ENCODE measurements at places on chromosomes 3 and 15.

- DNase-seq: no peak
Measured at GRCh38 chr3:56851966-56852884, 50.5 kb upstream of the ARHGEF3 start.

DNA sequence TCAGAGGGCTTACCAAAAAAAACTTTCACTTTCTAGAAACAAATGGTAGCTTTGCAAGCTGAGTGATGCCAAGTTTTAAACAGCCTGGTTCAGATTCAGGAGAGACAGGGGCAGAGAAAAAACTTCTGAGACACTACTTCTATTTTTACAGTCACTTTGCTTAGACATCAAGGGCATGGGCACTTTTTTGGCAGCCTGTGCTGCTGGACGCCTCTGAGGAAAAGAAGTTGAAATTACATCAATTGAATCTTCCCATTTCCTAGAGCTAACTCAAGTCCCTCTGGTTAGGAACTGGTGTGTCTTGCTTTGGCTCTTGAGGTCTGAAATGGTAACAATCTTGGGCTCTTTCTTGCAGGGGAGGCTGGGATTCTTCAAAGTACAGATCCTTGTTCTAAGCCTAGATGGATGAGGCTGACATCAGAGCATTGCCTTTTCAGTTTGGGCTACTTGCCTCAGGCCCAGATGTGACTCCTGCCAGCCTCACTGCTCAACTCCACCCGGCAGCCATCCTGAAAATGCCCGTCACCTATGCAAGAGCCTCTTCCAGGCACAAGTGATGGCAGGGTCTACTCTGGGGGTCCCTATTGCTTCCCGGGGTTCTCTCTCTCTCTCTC lies 357.5 kb downstream of the FOXP1 start:
- no peak for DNase-seq

DNA sequence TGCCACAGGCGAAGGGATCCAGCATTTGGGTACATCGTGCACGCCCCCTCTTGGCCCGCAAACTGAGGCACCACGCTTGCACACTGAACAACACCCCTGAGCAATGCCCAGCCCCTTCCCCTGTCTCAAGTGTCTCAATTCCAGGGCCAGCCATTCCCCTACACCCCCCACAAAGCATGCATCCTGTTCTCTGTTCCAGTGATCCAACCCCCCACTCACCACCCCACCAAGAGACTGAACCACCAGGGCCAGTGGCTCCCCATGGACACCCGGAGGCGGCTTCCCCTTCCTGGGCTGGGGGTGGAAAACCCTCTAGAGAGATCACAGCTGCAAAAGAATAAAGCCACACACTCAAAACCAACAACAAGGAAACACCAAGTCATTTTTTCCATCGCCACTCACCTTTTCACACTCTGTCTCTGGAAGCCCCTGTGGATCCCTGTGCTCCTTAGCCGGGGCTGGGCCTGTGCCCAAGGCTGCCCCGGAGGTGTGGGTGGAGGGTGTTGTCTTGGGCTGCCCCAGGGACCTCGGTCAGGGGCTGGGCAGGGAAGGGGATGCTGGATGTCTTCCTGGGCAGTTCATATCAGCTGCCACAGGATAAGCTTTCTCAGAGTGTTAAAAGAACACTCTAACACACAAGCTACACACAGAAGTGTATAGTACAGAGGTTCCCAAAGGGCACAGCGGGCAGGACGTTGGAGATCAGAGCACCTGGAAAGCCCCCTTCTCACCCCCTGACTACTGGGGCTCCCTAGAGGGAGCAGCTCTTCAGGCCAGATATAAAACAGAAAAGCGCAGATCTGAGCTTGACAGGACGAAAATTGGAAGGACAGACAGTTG lies 92.5 kb downstream of the CHSY1 start:
- no peak for DNase-seq

- no peak for DNase-seq
Measured at GRCh38 chr3:147411238-147411814, 2.2 kb downstream of the ZIC1 start.

DNA sequence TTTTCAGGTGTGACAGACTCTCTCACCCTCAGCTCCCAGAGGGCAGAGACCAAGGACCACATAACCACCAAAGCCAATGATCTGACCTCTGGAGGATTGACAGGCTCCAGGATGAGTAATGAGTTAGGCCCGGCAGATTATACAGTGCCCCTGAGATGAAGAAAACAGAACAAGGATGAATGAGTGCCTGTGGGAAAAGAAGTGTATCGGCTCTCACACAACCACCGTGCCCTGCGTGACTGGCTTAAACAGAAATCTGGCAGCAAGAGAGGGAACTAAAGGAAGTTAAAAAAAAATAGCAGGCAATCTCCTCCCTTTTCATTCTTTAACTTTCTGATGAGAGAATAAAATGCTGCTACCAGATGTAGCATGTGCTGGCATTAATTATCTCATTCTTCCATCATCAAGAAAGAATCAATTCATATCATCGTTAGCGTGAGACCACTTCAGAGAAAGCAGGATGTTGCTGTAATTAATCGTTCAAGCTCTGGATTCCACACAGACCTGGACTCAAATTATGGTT lies 227.5 kb upstream of the COL8A1 start:
- no peak for DNase-seq

GRCh38 chr3:126258670-126259069 lies 78.3 kb upstream of the ALDH1L1 start:
- DNase-seq: no peak

- DNase-seq: peak; percentile 13
Measured at GRCh38 chr15:65841121-65841930, 28.0 kb upstream of the RAB11A start.

Measured in AML-193 (cell line).